Stimulated activated CD8-positive, alpha-beta memory T cell treated with anti-CD3 and anti-CD28 coated beads, Interleukin-4, amount 100 ng/mL, for 1 hour (primary cell): ENCODE measurements at places on chromosomes 13 and 19.

DNA sequence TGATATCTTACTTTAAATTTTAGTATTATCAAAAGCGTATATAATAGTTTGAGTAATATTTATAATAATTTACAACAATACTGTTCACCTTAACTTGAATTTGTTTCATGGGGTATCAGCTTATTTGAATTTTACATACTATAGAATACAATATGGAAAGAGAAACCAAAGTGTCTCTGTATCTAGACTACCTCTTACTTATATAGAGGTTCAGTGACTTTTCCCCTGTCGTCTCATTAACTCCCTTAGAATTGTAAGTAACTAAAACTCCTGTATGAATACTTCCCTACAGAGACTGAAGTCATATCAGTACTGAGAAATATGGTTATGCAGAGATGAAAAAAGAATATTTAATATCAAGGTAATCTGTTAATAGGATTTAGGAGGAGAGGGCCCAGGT, 26.8 kb downstream of the COG6 start:
- no peak for DNase-seq

DNA sequence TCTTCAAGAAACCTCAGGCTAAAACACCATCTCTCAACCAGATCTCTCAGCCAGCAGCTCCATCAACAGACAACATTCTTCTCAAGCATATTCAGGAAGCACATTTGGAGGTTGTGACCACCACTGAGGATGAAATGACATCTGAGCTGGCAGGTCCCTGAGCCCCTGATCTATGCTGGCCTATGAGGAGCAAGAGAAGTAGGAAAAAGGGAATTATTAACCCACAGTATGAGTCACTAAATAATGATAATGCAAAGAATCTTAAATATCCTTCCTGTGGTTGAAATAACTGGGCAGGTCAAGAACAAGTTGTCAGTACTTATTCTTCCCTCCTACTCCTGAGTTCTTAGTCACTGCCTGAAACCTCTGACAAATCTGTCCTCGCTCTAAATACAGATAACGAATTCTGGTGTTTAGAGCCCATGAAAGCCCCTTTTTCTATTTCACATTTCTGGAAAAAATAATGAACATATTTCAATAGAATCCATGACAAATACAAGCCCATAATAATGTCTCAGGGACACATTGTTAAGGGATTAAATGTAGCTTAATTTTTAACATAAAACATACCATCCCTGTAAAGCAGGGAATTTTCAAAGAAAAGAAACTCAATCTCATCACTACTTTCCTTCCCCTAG, 225.8 kb upstream of the IRS2 start:
- DNase-seq: no peak

DNA sequence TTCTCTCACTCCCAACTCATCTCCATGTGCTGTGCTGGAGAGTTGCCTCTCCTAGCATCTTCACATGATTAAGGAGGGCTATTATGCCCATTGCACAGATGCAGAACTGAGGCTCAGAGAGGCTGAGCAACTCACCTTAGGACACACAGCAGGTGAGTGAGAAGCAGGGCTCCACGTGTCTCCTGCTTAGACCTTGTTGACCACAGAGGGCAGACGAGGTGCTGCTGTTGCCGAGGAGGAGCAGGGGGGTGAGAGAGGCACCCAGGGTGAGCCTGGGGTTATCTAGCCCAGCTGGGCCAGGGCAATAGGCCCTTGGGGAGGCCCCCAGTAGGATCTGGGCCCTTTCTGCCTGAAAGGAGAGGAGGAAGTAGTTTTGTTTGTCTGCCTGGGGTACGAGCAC, 2.4 kb upstream of the HSH2D start:
- DNase-seq: no peak

GRCh38 chr13:73696271-73696670, 437.9 kb downstream of the KLF12 start:
- no peak for DNase-seq

GRCh38 chr19:17953869-17954268, 13.0 kb upstream of the KCNN1 start:
- no peak for DNase-seq

DNA sequence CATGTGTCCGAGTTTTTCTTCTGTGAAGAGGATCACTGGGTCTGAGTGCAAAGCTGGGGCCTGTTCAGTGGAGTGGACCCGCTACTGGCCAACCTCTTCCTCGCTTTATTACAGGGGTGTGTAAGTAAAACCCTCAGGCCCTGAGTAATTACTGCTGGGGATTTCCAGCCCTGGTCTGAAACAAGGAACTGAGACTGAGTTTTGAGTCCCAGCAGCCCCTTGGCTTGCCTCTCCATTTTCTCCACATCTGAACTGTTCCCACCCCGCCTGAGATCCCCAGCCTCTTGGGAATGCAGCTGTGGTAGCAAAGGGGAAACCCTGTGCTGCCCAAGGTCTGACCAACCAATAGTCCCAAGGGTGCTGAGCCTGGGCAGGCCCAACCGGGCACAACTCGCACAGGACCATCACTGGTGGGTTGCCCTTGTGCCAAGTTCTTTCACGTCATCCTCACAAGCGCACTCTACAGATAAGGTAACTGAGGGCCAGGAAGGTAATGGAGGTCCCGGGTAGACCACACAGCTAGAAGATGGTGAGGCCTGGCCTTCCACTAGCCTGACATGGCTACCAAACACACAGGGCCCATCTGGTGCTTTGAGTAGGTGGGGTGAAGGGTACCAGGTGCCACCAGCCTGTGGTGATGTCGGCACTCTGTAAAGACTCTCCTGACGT, 13.7 kb upstream of the SLC35E1 start:
- no peak for DNase-seq

DNA sequence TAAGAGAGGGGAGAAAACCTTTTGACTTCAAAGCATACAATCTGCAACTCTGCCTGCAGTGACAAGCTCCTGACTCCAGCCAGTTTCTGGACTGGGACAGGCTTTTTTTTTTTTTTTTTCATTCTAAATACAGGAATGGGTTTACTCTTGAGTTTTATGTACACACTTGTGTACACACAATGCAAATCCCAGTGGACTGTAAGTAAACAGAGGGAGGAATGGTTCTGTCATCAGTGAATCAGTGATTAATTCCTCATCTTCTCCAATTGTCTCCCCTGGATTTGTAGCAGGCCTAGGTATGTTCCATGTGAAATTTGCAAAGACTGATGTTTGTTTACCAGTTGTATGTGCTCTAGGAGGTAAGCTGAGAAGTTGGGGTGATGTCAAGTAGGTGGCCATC, 184.8 kb downstream of the SHISA2 start:
- DNase-seq: no peak

GRCh38 chr19:43525836-43526771, 897 bp downstream of the ETHE1 start:
- DNase-seq: no peak

DNA sequence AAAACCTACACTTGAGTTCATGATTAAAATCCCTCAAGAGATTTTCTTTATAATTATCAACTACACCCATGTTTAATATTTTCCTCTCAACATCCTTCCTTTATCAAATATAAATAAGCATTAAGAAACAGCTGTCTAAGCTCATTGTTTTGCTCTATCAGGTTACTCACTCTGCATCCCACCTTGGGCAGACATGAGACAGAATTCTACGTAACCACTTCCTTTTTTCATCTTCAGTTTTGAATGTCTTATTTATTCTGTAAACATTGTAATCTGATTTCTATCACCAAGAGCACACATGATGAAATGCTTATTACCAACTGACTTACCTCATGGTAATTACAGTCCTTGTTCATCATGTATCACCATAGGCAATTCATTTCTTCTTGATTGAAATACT, 1256.6 kb upstream of the ATXN8OS start:
- no peak for DNase-seq

DNA sequence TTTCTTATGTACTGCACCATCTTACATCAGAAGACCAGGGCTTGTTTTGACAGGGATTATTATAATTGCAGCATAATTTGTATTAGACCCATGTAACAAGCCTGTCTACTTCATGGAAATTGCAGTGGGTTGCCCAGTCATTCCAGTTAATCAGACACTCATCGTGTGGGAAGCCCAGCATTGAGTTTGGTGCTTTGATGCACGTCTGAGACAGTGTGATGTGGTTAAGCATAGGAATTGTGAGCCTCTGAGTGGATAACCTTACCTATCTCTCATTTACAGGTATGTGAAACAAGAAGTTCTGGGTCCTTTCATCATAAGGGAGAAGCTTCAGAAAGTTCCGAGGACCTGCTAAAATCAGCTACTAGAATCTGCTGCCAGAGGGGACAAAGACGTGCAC, 12.8 kb downstream of the RGCC start:
- DNase-seq: no peak

DNA sequence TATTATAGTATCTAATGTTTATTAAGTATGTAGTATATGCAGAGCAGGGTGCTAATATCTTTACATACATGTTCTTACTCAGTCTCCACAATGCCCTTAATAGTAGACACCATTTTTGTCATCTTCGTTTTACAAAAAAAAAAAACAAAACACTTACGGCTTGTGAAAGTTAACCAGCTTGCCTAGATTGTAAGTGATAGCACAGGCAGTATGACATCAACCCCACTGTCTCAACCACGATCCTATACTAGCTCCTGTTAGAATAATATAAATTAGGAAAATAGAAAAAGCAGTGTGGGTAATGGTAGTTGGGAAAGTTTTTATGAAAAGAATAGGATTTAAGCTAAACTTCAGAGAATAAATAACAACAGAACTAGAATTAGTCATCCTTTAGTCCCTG, 34.3 kb downstream of the MICU2 start:
- DNase-seq: no peak

GRCh38 chr19:42140125-42140754, 8.0 kb upstream of the POU2F2 start:
- no peak for DNase-seq

DNA sequence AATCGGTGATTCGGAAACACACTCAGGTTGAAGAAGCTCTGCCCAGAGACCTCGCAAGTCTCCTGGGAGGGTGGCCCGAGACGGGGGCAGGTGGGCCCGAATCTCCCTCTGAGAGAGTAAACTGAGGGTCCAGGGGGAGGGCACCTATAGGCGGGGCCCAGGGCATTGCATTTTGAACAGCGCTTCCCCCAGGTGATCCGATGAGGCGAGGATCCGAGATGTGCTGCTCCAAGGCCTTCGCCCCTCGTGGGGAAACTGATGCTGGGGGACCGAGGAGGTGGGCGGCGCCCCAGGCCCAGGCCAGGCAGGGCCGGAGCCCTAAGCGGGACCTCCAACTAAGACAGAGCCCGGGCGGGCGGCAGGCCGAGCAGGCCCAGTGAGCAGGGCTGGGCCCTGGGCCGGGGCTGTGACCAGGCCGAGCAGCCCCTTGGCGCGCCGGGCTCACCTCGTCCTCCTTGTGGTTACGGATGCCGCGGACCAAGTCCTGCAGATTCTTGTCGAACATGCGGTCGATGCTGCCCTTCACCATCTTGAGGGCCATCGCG, 500 bp downstream of the AP3D1 start:
- DNase-seq: no peak

DNA sequence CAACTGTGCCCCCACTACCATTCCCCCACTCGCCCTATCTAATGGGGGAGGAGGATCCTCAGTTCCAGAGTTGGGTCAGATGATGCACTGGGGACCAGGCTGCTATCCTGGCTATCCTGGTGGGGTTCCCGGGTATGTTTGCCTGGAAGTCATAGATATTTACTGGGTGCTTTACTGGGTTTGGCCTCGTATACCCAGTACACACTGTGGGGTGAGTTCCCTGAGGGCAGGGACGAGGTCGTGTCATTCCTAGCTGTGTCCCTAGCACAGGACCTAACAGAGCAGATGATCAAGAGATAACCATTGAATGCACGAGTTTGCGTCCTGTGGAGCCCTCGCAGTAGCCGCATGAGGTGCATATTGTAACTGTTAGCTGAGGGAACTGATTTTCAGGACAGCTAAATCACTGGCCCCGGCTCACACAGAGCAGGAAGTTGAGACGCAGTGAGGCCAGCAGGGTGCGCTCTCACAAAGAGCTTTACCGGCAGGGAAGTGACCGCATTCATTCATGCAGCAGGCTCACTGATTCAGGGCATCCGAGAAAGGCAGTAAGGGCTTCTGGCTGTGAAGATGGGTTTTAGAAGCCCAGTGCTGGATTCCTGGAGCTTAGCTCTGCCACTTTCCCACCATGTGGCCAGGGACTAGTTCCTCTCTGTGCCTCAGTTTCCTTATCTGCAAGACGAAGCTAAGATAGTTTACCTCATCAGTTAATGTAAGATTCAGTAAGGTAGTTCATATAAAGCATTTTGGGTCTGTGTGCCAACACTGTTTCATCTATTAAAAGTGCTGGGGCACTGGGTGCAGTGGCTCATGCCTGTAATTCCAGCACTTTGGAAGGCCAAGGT, 6.0 kb downstream of the RUVBL2 start:
- DNase-seq: no peak

GRCh38 chr19:378706-379105, 30.2 kb downstream of the C2CD4C start:
- no peak for DNase-seq

DNA sequence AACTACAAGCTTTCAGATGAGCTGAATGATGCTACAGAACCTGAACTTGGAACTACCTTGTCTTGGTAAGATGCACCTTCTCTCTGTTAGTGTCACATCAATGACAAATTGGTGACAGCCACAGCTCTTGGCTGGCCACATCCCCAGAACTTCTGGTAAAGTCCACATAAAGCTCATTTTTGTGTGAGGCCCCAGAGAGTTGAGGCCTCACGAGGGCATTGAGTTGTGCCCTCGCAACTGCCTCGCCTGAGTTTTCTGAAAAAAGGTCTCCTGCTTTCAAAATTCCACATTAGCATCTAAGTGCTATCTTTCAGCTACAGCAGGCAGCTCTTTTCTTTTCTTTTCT, 42.6 kb downstream of the MRPL57 start:
- no peak for DNase-seq

GRCh38 chr13:96781141-96781540, 213.1 kb downstream of the OXGR1 start:
- no peak for DNase-seq

DNA sequence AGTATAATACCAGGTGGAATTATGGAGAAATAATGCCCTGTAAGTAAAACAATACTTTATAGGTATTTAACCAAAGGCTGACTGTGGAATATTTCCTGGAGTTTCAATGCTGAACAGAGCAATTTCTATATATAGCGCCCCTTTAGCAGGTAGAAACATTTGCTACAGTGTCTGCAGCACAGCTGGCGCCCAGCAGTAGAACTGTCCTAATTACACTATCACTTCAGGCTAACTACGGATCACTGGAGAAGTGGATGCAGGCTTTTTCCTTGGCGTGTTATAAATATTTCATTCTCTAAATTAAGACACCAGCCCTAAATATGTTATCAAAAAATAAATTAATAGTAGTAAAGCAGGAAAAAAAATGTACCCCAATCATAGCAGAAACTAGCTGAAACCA, 3.1 kb downstream of the SHISA2 start:
- no peak for DNase-seq

DNA sequence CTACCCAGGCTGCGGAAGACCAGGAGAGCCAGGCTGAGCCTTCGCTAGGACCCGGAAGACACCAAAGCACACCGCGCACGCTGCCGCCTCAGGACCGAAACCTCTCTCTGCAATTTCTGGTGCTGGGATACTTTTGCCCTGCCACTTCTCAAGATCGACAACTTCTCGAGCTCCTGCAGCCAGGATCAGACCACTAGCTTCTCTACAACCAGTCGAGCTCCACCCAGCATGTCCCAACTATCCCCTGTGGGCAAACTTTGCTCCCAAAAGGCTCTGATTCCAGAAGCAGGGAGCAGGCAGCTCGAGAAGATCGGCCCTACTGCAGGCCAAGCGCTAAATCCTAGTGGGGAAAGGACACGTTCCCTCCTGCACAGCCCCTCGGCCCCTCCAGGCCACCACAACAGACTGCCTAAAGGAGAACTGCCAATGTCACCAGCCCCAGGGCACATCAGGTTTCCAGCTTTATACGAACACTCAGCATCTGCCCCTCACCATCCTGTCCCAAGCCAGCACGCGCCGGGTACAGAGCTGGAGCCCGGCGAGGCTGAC, 979 bp downstream of the AKAP8 start:
- peak; percentile 18 for DNase-seq
